ENCODE measurements at places on chromosomes 7 and 10. TPM values are rescaled to one million over a fixed set of nuclear protein-coding genes. Genes with fewer than 3 reads are reported as not detected.

GRCh38 chr7:108203537-108203936 lies 73.4 kb upstream of the LAMB4 start:
- no peak for DNase-seq

- DNase-seq, result peak; percentile 53
Measured at GRCh38 chr10:121926671-121927317, 1.0 kb downstream of the ATE1 start.

The ACTL6B gene
- not detected for polyA plus RNA-seq

DNA sequence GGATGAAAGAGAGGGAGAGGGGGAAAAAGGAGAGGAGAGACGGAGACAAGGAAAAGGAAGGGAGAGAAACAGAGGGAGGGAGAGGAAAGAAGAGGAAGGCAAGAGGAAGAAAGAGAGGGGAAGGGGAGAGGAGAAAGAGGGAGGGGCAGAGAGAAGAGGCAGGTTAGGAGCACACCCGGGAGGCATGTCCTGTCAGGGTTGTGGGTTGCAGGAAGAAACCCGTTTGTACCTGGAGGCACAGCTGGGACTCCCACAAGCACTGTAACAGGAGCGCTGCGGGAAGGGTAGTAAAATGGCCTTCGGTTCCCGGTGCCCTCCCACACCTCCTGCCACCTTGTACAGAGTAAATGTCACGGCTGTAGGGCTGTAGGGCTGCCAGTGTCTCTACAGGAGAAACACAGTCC lies 24.7 kb downstream of the FGFR2 start:
- no peak for DNase-seq

DNA sequence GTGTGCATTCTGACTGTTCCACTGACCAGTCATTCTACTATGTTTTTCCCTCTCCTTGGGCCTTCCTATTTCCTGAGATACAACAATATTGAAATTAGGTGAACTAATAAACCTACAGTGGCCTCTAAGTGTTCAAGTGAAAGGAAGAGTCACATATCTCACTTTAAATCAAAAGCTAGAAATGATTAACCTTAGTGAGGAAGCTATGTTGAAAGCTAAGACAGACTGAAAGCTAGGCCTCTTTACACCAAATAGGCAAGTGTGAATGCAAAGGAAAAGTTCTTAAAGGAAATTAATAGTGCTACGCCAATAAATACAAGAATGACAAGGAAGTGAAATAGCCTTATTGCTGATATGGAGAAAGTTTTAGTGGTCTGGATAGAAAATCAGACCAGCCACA lies 5.7 kb upstream of the DYNC1I1 start:
- no peak for DNase-seq

DNA sequence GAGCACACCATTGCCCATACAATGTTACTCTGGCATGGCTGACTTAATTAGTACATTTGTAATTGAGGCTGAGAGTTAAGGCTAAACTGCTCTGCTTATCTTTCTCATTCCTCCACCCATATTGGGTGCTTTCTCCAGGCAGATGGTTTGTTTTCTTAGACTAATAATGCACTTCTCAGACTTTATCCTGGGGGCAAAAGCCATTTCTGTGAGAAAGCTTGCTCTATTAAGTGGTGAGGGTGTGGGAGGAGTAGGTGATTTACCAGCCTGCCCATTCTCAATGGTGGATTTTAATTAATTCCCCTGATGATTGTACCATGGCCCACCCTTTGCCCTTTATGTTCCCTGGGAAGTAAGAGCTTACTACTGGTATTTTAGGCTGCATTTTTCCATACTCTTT lies 174.8 kb downstream of the FOXP2 start:
- no peak for DNase-seq

The PRPF18 gene
- 21.8 TPM for polyA plus RNA-seq

DNA sequence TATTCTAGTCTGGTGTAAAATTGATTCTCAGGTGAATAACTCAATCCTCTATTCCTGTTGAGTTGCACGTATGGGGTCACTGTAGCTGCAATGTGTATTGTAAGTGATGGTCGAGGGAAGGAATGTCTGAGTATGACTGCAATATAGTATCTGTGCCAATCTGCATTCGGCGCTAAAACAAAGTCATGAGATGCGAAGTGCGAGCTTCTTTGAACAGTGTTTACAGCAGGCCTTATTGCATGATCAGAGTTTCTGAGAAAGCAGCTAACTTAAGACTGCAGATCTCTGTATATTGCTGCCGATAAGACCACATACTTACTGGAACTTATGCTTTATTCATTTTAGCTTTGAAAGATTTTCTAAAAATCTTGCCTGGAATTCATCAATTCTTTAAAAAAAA lies 341.7 kb upstream of the BMPER start:
- no peak for DNase-seq

The ALOX5 gene
- not detected for polyA plus RNA-seq

GRCh38 chr7:20301311-20301939 lies 29.3 kb upstream of the ITGB8 start:
- DNase-seq, result peak; percentile 53

The TRA2A gene
- polyA plus RNA-seq, result 87.9 TPM

The NPFFR1 gene
- polyA plus RNA-seq, result not detected

The TRIM74 gene
- polyA plus RNA-seq, result not detected

DNA sequence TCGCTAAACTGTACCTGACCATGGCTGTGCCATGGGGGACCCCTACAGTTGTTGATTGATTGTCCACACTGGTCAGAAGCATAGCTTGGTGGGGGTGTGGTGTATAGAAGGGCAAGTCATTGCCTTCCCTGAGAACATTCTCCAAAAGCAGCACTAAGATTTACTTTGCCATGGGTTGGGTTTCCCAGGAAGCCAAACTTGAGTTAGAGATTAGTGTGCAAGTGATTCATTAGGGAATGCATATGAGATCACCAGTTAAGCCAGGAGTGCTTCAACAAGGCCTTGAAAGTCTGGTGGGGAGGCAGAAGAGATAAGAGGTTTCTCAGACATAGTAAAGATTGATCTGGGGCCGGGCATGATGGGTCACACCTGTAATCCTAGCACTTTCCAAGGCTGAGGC lies 21.4 kb upstream of the TPST1 start:
- DNase-seq, result peak; percentile 94

GRCh38 chr7:91892821-91893340 lies 12.4 kb upstream of the MTERF1 start:
- peak; percentile 54 for DNase-seq

DNA sequence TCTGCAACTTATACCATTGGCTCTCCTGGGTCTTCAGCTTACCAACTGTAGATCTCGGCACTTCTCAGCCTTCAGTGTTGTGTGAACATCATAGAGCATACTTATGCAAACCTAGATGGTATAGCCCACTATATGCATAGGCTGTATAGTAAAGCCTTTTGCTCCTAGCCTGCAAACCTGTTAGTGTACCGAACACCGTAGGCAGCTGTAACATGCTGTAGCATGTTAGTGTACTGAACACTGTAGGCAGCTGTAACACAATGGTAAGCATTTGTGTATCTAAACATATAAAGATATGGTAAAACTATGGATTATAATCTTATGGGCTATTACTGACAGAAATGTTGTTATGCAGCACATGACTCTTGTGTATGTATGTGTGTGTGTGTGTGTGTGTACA lies 256.9 kb downstream of the WDR11 start:
- DNase-seq, result no peak

- no peak for DNase-seq
Measured at GRCh38 chr7:42152329-42153205, 84.4 kb downstream of the GLI3 start.

The SFMBT2 gene
- 0.06 TPM for polyA plus RNA-seq

The PITX3 gene
- polyA plus RNA-seq, result not detected

DNA sequence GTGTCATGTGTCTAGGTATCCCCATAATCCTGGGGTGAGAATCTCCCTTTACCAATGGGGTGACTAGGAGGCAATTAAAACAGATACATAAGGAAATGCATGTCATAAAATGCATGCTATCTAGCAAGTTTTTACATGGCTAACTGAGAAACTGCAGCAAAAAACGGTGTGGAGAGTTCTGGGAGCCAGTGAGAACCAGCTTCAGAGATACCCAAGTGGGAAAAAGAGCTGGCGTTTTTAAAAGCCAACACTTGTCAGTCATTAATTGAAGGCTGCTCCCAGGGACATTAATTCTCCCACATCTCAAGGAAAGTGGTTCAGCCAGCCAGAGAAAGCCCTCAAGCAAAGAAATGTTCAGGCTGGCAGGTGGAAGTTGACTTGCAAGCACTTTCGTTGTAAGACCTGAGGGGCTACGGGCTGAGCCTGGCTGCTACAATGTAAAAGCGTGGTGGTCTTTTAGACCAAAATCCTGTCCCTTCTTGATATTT lies 28.1 kb downstream of the ST8SIA6 start:
- DNase-seq, result no peak

The OR9A2 gene
- polyA plus RNA-seq, result not detected

The PLXNA4 gene
- polyA plus RNA-seq, result 0.01 TPM

- peak; percentile 60 for DNase-seq
Measured at GRCh38 chr7:22591271-22591670, 91.3 kb upstream of the STEAP1B start.

DNA sequence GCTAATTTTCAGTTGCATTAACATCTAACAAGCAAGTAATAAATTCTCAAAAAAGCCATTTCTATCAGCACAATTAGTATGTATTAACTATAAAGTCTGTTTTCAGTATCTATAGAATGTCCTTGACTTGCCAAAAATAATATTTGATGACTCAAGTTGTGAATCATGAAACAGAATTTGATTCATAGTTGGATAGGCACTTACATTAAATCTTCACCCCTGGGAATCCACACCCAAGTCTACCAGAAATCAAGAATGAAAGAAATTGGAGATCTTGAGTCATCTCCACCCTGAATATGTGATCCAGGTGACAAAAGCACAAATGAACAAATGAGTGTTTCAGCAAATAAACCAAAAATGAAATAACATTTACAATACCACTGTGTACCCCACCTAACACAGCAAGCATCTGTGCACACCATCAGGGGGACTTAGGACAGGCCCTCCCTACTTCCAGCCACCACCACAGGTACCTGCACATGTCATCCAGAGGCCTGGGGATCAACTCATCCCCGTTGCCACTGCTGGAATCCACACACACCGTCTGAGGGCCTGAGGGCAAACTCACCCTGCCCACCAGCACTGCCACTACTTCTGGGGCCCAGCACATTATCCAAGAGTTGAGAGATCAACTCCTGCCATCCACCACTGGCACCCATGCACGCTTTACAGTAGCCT lies 160.1 kb downstream of the MTERF1 start:
- DNase-seq, result peak; percentile 36

- DNase-seq, result no peak
Measured at GRCh38 chr10:15420858-15421257, 49.8 kb upstream of the FAM171A1 start.

- no peak for DNase-seq
Measured at GRCh38 chr7:141688043-141688442, 13.9 kb downstream of the DENND11 start.

- peak; percentile 94 for DNase-seq
Measured at GRCh38 chr10:4450981-4451908, 374.8 kb upstream of the AKR1E2 start.

The TRPV5 gene
- not detected for polyA plus RNA-seq

DNA sequence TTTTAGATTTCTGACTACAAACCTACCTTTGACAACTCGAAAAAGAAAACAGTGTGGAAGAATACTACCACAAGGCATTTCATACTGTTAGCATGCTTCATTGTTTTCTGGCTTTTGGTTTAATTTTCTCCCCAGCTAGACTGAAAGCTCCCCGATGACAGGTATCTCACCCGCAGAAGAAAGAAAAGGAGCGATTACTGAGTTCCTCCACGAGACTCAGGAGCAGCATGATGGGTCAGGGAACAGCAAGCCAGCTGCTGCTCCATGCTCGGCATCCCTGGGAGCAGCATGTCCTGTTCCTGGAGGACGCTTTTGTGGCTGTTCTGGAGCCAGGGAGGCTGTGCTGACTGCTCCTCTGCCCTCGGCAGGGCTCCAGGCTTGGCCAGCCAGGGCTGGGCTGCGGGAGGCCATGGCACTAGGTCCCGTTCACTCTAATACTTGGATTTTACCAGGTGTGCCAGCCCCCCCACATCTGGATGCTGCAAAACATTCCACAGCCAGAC lies 133.4 kb downstream of the PRKAG2 start:
- no peak for DNase-seq

The GLI3 gene
- 5.2 TPM for polyA plus RNA-seq

- DNase-seq, result no peak
Measured at GRCh38 chr10:48501787-48502771, 102.8 kb downstream of the ARHGAP22 start.

The JAKMIP3 gene
- 0.06 TPM for polyA plus RNA-seq

- DNase-seq, result no peak
Measured at GRCh38 chr7:2706685-2707126, 18.7 kb downstream of the AMZ1 start.

Data from GM23248 (cell line).